ENCODE measurements at places on chromosomes 7 and 10.

DNA sequence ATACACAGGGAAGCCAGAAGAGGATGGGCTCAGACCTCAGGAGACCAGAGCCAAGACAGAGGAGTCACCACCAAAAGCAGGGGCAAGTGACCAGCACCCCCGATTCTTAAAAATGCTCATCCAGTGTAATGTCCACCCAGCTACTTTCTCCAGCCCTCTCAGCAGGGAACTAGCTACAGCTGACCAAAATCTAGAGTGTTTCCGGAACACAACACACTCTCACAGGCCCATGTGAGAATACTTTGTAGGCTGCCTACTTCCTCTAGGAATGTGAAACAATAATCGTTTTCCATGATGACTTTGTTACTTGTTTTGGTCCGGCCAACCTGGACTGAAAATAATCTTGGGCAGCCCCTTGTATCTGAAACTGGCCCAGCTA lies 14.5 kb downstream of the PSAP start:
- no peak for DNase-seq

- no peak for DNase-seq
Measured at GRCh38 chr10:125868372-125868975, 12.6 kb downstream of the DHX32 start.

DNA sequence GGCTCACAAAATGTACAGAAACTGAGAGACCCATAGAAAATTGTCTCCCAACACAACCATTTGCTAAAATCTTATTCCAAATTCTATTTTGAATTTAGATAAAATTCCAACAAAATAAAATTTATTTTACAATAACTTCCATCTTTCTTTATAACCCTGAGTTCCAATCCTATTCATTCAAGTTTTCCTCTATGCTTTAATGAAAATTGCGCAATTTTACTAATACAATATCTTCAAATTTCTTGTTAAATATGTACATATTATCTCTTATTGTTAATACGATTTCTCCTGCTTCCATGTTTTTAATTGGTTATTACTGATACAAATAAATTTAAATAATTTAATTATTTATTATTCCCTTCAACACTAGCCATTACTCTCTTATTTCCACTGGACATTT lies 645.2 kb upstream of the COBL start:
- DNase-seq, result no peak

GRCh38 chr10:71945819-71946474 lies 18.2 kb upstream of the CHST3 start:
- no peak for DNase-seq

DNA sequence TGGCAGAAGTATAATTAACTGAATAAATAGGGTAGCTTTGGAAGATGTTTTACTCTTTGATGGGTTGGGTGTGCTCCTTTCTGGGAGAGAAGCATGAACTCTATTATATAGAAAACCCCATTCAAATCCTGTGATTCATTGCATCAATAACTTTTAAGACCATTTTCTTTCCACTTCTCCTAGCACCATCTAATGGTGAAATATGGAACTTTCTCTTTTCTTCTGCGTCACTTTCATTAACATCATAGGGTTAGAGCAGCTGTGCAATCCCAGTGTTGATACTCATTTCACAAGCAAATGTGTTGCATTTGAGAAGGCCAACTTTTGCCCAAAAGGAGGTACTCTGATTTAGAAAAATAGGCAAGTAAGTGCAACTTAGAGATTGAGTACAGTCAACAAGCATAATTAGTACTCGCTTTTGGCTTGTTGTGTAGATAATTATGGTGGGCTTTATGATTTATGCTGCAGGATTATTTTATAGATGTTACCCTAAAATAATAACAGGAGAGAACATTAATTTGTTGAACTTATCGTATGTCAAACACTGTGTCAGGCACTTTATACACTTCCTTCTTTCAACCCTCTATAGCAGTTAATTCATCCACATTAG lies 92.9 kb downstream of the CPED1 start:
- no peak for DNase-seq

GRCh38 chr10:15444105-15445005 lies 73.3 kb upstream of the FAM171A1 start:
- DNase-seq, result no peak

- DNase-seq, result no peak
Measured at GRCh38 chr7:141123522-141123921, 49.7 kb downstream of the TMEM178B start.
